ENCODE measurements at places on chromosomes 2 and 18.

DNA sequence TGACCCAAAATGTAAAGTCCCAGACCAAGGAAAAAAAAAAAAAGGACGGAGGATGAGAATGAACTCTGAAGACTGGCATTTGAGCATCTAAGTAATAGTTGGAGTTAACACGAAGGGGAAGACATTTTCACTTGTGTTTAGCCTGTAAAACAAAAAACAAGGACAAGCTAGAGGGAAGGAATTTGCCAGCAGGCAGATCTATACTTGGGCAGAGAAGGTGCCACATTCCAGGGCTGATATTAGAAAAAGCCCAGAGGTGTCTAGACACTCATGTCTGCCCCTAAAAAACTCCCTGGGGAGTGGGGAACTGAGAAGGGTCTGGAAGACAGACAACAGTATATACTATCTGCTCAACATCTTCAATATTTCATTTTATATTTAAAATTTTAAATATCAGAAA lies 171.1 kb downstream of the ZEB2 start:
- no peak for DNase-seq

DNA sequence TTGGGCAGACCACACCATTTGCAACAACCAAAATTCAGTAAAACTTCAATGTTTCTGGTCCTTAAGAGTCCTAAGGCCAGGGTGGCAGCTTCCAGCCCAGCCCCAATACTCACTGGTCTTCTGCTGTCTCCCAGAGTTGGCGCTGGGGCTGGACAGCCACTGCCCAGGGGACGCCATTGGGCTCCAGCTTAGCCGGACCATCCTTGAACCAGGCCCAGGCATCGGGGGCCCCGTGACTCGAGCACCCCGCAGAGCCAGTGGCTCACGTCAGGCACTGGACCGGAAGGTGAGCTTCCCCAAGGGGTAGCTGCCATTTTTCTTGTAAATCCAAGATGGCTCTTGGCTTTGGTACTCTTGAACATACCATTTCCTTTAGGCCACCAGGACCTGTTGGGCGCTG lies 21.8 kb downstream of the SNED1 start:
- no peak for DNase-seq

DNA sequence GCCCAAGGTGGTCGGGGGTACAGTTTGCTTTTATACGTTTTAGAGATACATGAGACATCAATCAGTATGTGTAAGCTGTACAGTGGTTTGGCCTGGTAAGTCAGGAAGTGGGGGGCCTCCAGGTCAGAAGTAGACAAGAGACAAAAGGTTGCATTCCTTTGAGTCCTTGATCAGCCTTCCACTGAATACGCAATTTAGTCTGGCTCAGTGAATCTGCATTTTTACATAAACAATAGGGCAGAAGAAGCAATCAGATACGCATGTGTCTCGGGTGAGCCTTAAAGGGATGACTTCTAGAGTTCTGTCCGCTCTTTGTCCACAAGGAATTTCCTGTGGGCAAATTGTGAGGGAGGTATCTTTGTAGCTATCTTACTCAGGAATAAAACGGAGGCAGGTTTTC lies 87.2 kb downstream of the SOWAHC start:
- DNase-seq = no peak

- DNase-seq = no peak
These were observed at the start of gene SP5 for GRCh38 chr2:170715062-170715931. TSS of gene SP5 (plus strand) at chr2:170715337. CDS start at chr2:170715513, 176 bp downstream.

DNA sequence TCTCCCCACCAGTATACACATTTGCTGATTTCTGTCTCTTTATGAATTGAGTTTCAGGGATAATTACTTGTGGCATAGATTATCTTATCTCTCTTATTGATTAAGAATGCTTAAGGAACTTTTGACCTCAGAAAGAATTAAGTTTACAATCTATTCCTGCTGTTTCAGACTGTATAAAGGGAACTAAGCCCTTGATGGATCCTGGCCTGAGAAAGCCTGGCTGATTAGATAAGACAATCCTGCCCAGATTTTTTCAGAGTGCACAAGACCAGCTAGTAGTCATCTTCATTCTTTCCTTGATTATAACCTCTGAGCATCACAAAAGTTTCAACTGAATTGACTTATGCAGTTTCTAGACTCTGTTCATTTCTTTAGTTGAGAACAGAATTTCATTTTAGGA lies 22.7 kb upstream of the TFPI start:
- no peak for DNase-seq

DNA sequence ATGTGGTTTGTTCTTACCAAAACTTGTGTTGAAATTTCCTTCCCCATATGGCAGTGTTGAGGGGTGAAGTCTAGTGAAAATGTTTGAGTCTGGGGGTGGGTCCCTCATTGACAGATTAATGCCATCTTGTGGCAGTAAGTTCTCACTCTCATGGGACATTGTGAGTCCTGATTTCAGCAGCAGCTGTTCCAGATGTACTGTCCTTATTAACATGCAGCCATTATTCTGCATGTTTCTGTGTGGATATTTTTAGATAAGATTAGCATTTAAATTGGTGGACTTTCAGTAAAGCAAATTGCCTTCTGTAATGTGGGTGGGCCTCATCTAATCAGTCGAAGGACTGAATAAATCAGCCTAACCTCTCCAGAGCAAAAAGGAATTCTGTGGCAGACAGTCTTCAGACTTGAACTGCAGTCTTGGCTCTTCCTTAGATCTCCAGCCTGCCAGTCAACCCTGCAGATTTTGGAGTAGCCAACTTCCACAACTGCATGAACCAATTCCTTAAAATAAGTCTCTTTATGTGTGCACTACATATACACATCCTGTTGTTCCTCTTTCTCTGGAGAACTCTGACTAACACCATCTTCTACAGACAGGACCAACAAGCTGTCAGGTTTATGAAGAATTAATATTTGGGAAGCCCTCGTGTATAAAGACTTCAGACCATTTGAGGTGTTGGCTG lies 138.7 kb upstream of the ZNF516 start:
- DNase-seq = no peak

GRCh38 chr18:9539283-9539682 lies 64.0 kb downstream of the RALBP1 start:
- DNase-seq = no peak

- DNase-seq = no peak
These were observed 680 bp downstream of the ATP5F1A start for GRCh38 chr18:46097431-46097800.

DNA sequence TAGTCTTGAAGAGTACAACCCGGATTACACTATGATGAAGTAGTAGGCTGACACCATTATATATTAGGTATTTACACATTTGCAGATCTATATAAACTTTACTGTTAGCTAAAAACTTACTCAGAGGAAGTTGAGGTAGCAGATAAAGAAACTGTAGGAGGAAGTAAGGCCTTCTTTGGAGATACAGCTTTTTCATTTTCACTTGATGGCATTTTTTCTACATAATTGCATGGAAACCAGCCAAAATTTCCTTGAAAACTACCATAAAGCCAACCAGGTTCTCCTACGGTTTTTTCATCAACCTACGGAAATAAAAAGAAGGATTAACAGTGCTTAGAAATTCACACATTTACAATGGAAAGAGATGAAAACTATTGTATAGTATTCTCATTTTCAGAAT lies 86.6 kb downstream of the FAM228A start:
- DNase-seq = no peak

GRCh38 chr2:128746356-128746755 lies 427.7 kb upstream of the HS6ST1 start:
- no peak for DNase-seq

GRCh38 chr18:46466234-46467160 lies 190.5 kb downstream of the LOXHD1 start:
- no peak for DNase-seq

DNA sequence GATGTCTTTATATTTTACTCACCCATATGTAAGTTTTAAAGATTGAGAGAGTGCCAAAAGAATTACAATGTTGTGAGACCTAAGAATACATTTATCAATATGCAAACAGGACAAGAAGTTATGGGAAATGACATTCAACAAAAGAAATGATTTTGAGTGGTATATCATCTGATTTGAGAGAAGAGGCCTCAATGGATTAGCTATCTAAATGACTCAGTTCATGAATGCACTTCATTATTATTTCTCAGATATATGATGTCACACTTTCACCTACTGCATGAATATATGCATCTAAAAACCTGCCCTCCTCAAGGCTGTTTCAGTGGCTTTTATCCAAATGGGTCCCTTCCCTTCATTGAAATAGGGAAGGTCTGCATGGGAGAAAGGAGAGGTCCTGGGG lies 128.3 kb upstream of the LYPD1 start:
- DNase-seq = no peak

GRCh38 chr2:218024336-218024735 lies 21.5 kb upstream of the TNS1 start:
- no peak for DNase-seq

Data from stimulated activated CD8-positive, alpha-beta memory T cell treated with anti-CD3 and anti-CD28 coated beads, Interleukin-7, amount 100 ng/mL, for 1 hour (primary cell).